ENCODE measurements at places on chromosomes 5 and 9.

DNA sequence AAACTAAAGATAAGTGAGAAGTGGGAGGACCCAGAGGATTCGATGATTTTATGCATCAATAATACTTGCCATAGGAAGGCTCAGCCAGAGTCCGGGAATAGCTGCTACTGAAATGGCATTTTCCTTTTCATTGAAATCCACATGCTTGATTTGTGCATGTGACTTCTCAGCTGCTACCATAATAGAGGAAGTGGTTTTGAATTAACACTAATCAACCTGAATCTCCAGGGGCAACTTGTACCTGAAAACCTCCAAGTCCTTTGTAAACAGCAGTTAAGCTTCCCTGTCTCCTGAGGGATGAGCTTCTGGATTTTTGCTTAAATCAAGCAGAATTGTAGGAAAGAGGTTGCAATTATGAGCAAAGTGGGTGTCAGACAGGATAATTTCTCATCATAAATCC lies 124.9 kb downstream of the PPP2R2B start:
- no peak for DNase-seq

DNA sequence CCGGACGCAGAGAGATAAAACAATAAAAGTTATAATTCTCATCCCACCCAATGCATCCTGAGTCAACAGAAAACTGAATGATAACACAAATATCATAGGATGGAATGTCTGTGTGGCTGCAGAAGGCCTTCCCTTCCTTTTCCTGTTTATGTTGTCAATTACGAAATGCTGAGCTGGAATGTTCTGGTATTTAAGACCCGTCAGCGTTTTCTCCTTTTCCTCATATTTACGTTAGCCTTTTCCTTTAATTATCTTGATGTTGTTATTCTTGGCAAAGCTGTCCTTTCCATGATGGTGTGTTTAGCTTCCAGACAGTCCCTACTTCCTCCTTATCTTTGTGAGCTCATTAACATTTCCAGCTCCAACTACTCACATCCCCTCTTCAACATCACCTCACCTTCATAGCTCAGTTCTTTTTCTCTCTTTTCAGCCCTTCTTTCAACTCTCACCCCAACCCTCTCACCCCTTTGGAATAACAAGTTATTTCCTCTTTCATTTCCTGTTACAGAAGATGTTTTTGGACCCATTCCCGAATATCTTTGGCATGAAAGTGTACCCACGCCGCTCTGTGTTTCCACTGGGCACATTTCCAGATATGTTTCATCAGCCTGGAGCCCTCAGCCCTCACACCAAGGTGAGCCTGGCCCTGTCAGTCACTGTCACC lies 221.6 kb downstream of the NR2F1-AS1 start:
- DNase-seq, result no peak

GRCh38 chr9:17064558-17064957 lies 70.3 kb upstream of the CNTLN start:
- no peak for DNase-seq

- DNase-seq, result no peak
Observed at GRCh38 chr9:116332090-116332489, 178.5 kb downstream of the PAPPA start.

GRCh38 chr9:13548535-13548934 lies 269.0 kb upstream of the MPDZ start:
- DNase-seq, result no peak

DNA sequence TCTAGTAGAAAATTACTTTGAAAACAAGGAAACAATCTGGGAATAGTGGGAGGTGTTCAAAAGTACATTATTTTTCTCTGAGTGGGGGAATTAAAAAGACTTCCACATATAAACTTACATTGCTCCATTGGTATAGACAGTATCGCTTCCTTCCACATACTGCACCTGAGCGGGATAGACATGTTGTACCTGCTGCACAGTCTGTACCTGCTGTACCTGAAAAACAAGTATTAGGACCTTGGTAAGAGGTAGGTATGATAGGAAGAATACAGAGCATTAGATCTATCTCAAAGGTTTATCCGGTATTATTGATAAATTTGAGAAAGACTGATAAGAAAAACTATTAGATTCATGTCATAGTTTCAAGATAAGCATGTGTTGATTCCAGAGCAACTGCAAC lies 179.3 kb downstream of the RFX3 start:
- DNase-seq, result no peak

DNA sequence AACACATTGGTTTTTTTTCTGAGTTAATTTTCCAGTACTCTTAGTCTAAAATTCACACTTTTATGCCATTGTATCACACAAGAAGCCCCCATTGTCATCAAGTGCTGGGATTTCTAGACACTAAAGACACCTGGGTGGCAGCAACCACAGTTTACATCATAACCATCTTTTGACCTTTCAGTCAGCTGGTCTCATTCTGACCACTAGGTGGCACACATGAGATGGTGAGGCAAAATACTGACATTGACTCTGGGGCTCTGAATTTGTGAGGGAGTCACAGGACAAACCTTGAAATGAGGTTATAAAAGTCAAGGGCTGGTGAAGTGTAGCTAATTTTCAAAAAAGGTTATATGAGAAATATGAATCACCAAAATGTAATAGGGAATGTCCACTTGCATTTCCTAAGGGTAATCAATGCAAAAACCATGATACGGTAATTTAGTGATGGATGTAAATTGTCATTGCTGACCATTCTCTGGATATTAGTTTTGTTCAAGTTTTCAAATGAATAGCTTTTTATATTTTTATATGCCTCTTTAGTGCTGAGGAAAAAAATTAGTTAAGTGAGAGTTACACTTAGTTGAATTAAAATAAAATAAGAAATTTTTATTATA lies 229.4 kb downstream of the DMAC1 start:
- DNase-seq, result peak; percentile 81

DNA sequence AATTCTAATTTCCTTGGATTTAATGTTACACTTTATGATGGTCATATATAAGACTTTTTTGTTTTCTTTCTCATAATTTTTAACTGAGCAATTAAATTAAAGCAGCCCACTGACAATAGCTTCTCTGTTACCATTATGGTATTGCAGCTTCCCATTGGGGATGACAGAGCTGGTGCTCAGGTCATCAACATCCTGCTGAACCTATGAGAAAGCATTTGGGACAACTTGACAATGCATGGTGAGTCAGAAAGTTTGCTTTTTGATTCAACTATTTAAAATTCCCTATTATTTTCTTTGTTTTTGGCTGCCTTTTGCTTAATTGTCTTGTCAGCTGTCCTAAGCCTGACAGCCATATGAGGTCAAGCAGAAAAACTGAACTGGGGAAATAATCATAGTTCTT lies 487.4 kb upstream of the RIOK2 start:
- DNase-seq, result no peak

DNA sequence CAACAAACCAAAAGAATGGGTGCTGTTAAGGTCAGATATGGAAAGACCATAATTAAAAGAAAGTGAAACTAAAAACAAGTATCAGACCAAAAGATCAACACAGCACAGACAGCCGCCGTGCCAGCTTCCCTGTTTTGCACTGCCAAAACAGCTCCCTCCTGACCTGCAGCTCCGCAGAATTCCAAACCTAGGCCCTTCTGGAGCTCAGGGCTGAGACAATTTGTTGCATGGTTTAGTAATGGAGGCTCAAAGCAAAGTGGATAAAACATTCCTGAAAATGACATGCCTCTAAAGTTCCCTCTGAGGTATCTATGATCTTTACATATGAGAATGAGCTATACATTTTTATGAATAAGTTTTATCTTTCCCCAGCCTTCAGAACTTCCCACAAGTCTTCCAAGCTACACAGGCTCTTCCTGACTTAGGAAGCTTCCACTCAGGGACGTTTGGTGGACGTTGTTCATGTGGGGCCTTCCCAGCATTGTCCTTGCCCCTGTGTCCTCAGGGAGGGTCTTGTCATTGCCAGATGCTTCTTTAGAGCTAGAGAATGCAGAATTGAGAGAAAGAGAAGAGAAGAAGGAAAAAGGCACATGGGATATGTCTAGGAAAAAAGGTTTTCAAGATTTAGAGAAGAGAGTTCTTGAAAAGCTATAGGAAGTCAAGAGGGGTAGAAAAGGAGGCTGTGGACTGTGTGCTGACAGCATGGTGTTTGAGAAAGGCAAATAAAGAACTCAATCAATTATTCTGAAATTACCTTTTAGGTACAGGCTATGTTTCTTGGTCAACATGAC lies 28.4 kb upstream of the SSBP2 start:
- peak; percentile 55 for DNase-seq

DNA sequence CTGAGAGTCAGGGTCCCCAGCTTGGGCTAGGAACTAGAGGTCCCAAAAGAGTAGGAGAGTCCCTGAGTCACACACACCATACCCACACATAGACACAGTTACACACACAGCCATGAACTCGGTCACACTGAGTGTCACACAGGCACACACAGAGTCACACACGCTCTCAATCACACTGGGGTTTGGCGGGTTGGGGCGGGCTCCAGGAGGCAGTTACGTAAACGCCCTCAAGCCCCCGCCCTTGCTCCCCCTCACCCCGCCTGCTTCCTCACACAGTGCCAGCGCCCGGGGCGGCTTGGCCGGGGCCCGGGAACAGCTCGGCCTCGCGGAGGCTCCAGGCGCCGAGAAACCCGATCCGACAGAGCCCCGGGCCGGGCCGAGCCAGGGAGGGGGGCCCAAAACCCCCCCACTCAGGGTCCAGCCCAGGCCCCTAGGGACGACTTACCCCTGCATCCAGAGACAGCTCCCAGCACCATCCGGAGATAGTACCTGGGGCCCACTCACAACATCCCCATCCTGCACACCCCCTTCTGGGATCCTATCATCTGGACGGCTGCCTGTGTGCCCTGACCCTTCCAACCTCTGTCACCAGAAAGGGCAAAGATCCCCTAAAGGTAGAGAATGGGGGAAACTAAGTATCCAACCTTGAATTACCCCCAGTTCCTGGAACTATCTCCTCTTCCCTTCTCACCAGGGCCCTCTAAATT lies 3.5 kb upstream of the CNTFR start:
- DNase-seq, result no peak

- DNase-seq, result no peak
Observed at GRCh38 chr5:41878643-41879478, 8.6 kb upstream of the OXCT1 start.

- DNase-seq, result no peak
Observed at GRCh38 chr5:160342413-160342941, 27.9 kb downstream of the C1QTNF2 start.

- no peak for DNase-seq
Observed at GRCh38 chr9:3931996-3932906, 367.6 kb downstream of the GLIS3 start.

DNA sequence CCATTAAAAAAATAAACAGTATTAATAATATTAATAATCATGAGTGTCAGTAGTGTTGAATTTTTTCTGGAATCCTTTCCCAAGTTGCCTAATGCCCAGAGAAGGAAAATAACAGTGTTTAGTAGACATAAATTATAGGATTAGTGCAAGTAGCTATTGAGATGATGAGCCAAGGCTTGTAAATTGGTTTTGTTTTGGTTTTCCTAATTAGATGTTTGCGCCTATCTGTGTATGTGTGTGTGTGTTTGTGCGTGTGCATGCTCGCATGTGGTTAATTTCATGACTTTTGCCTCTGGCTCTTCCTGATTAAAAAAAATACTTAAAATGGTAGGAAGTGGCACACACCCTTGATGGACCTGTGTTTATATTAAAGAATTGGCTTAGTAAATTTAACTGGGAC lies 55.4 kb downstream of the FXN start:
- no peak for DNase-seq

- no peak for DNase-seq
Observed at GRCh38 chr9:69660304-69660703, 11.9 kb downstream of the APBA1 start.

- DNase-seq, result no peak
Observed at GRCh38 chr5:168531987-168532864, 3.1 kb downstream of the FBLL1 start.

DNA sequence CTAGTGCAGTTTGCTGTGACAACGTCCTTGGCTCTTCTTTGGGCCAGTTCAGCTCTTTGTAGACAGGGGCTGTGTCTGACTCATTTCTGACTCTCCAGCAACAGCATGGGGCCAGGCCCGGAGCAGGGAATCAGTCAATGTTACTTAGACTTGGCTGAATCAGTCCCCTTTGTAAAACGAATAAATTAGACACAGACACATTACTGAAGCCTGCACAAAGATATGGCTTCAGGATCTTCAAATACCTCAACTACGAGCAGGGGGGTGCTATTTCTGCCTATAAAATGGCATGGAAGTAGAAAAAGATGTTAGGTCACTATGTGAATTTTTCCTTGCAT lies 204.7 kb downstream of the TTLL11 start:
- no peak for DNase-seq

DNA sequence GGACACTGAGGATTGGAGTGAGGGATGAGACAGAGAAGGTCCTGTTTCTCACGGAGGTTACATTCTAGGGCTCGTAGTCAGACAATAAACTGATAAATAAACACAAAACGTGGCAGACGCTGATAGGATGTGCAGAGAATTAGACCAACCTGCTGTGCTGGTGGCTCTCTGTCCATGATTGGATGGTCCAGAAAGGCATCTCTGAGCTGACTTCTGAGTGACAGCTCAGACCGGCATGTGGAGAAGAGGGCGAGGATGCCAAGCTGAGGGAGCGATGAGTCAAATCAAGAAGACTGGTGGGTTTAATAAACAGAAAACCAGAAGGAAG lies 132.3 kb upstream of the TAF11L2 start:
- DNase-seq, result no peak

- DNase-seq, result no peak
Observed at GRCh38 chr5:89573345-89573744, 690.4 kb upstream of the MEF2C start.

DNA sequence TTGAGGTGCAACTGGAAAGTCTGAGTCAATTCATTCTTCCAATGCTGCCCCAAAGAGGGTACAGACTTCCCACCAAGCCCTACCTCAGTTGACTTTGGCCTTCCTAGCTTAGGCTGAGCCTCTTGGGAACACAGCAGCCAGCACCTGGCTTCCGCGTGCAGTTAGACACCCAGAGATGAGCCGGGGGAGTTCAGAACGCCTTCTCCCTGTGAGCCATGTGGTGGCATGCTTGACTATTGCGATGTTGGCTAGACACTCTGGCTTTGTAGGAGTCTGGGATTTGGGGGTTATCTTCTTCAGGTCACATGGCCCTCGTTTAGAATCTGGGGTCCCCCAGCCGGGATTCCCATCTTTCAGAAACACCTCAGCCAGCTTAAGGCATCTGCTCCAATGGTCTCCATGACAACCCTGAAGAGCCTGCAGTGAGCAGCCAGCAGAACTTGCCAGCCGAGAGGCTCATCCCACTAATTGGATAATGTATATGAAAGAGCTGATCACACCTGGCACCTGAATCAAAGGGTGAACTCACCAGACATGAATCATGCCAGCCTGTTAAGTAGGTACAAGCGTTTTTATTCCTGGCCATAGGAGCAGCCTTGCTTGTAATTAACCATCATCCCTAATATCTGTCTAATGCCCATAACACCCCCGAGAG lies 167.5 kb downstream of the SYK start:
- no peak for DNase-seq

DNA sequence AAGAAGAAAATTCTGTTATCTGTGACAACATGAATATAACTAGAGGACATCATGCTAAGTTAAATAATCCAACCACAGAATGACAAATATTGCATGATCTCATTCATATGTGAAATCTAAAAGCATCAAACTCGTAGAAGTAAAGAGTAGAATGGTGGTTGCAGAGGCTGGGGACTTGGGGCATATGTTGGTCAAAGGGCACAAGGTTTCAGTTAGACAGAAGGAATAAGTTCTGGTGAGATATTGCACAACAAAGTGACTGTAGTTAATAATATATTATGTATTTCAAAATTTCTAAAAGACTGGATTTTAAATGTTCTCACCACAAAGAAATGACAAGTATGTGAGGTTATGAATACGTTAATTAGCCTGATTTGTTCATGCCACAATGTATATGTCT lies 24.8 kb downstream of the GRIA1 start:
- no peak for DNase-seq
